NCI-H1694 (cell line): ENCODE measurements at places on chromosomes 7 and 10.

- DNase-seq, result no peak
Observed at GRCh38 chr10:90197766-90198165, 496.4 kb downstream of the KIF20B start.

- no peak for DNase-seq
Observed at GRCh38 chr7:159246702-159247480, 102.2 kb upstream of the VIPR2 start.

GRCh38 chr10:102433619-102434046 lies 1.3 kb upstream of the CUEDC2 start:
- DNase-seq, result no peak

- DNase-seq, result no peak
Observed at GRCh38 chr7:17608114-17608833, 309.8 kb downstream of the AHR start.

GRCh38 chr10:86693721-86694369 lies 25.5 kb downstream of the LDB3 start:
- no peak for DNase-seq

GRCh38 chr7:99693427-99694200 lies 13.8 kb upstream of the CYP3A5 start:
- DNase-seq, result no peak
